ENCODE measurements at places on chromosomes 6 and 20.

DNA sequence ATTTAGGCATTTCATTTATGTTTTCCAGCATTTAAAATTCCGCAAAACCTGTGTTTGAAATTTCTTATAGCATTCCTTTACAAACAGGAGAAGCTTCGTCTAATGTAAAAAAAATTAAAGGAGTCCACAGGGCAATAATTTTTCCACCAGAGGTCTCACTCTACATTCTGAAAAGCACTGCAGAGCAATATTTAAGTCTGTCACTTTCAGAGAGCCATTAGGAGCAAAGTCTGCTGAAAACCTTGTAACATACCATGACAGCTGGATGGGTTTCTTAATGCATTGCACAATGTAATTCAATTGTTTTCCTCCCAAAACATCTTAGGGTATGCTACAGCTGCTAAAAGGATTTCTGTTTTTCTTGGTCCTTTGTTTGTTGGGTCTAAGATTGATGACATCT, 18.0 kb downstream of the BAG2 start:
- no peak for DNase-seq

DNA sequence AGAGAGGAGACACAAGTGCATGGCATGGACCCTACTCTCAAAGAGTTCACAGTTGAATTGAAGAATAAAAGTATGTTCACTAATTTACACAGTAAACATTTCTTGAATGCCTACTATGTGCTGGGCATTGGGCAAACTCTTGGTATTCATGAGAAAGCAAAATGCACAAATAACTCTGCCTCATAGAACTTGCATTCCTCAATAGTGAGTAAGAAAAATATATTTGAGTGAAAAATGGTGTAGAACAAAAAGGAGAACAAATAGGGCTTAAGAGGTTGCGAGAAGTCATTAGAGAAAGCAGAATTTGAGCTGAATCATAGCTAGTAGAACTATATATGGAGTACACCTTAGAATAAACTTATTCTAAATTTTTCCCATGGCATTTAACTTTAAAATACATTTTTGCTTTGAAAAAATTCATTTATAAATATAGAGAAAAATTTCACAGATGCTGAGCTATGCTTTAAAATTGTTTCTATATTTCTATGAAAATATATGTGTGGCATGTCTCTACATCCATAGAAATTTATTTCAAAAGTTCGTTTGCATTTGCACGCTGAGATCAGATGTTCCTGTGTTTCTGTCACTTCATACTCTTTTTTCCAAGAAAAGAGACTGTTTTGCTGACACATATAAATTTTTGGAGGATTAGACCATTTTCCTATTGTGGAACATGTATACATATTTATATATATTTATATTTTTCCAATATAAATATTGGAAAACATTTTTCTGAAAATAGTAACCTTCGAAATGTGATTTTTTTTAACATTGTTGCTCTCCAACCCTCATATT, 236.1 kb downstream of the KCNQ5 start:
- no peak for DNase-seq

DNA sequence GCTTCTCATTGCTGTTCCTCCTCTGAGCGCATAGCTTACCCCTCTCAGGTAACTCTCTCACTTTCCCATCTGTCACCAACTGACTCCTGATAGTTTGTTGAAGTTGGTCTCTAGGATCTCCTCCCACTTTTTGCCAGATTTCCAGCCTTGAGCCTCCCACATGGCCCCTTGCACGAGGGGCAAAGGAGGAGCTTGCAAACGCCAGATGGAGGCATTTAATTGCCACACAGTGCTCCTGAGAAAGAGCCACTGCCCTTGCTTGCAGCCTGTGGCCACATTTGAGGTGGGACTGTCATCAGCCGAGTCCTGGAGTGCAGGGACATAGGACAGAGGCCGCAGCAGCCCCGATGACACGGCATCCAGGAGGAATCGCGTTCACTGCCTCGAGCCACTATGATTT, 348.7 kb downstream of the SMOC2 start:
- DNase-seq, result no peak

DNA sequence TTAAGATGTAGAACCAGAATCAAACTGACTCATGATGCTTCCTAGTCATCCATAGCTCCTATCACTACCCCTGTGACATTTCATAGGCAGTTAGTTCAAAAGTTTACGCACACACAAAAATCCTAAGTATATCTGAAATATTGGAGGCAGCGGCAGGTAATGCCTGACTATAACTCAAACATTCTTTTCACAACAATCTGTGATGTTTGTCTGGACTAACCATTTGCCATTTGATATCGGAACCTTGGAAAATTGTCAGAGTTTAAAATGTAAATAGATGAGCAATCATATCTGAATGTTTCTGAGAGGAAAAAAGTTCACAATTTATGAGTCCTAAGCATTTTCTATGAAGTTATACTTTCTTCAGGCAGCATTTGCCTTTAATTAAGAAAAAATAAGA, 1078.2 kb downstream of the EPHA7 start:
- no peak for DNase-seq

- DNase-seq, result no peak
These were observed 179.6 kb upstream of the CCN2 start for GRCh38 chr6:132130626-132131298.

GRCh38 chr20:44761423-44761822, 15.8 kb downstream of the KCNK15 start:
- no peak for DNase-seq

- DNase-seq, result no peak
These were observed 594.7 kb upstream of the ADGRB3 start for GRCh38 chr6:68040312-68040778.

DNA sequence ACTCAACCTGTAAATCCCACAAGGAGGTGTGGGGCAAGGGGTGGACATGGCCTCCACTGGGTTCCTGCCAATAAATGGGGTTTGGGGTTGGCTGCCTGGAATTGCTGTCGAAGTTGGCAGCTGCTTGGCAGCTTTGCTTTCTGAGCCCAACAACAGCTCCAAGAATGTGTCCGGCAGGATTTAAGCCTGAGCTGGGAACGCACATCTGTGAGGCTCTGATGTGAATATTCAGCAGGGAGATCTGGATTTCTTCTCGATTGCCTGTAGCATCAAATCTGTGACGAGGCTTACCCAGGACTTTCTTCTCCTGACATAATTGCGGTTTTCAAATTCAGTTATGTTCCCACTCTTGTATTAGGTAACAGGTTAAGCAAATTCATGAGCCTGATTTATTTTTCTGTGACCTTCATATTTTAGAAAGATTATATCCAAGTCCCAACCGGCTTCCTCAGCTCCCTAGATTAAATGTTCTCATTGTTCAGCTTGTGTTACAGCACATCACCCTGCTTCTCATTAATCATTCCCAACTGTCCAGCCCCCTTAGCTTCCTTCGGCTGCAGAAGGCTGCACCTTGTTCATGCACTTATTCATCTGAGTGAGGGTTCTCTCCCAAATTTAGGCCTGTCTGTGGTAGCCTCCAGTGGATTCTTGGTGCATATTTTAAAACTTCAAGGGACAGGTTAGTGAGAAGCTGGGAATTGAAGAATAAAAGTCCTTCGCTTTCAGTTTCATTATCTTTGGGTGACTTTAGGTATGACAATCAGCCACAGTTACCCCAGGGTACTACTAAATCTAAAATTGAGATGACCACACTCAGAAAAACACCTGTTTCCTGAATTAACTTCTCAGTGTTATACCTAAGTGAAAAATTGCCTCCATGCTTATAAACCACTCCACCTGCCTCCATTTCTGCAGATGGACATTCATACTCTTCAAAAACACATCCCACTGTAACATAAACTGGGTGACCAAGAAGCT, 310.0 kb downstream of the ESR1 start:
- no peak for DNase-seq

DNA sequence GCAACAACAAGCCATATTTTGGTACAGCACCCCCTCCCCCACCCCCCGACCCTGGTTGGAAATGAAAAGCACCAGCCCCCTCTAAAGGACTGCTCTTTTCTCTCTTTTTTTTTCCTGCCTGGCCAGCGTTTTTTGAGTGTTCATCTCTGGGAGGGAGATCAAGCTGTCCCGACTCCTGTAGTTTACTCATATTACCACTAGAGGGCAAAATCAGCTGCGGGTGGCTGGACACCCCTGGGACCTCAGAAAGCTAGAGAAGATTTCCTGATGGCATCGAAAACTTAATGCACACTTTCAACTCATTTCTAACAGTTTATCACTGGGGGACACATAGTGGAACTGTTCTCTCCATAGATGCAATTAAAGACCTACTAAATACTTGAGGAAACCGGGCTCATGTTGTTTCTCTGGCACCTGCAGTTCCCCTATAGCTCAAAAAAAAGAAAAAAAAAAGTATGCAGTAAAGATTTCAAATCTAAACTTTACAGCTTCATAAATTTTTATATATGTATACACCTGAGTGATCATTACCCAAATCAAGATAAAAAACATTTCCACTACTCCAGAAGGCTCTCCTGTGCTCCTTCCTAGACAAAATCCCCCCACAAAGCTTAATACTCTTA, 24.4 kb downstream of the CNBD2 start:
- no peak for DNase-seq

DNA sequence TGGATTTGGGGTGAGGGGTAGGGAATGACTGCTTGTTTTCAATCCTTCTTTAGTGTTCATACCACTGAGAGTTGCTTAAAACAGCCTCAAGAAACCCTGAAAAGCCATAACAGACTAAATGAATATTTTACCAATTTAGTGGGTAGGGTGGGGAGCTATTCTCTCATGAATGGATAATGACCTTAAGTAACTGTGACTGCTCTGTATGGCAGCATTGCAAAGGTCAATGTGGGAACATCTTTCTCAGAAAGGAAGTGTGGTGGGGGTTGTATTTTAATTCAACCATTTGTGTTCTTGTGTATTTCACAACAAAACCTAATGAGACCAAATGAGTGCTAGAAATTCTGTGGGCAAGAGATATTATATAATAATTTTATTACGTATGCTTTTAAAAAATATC, 55.7 kb downstream of the PHACTR2 start:
- DNase-seq, result no peak

DNA sequence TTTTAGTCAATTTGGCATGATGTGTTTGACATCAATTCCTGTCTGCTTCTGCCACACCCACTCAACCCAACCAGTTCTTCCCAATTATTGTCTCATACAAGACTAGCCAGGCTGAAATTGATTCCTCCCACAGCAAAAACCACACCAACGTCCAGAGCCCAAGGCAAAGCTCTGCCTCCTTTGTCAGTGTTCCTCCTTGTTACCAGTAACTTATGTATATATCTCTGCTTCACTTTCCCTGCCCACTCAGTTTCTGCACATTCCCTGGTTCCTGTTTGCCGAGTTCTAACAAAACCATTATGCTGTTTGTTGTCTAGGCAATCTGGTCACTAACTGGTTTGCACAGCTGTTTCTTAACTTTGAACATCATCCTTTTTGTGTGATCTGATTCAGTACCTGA, 547.9 kb upstream of the PTCHD4 start:
- DNase-seq, result no peak

GRCh38 chr6:149696901-149697300, 21.0 kb downstream of the LATS1 start:
- no peak for DNase-seq

DNA sequence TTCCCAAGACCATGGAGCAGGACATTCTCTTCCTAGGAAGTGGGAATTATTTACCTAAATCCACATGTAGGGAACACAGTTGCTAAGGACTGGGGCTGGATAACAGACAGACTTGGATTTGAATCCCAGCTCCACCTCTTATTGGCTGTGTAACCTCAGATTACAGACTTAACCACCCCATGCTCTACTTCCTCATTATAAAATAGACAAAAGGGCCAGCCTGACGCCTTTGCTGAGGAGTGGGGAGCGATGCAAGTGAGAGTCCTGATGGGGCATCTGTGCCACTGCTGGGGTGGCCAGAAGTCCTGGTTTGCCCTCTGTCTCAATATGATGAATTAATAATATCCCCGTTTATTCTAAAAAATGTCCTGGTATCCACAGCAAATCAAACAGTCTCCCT, 46.8 kb downstream of the SPATA2 start:
- DNase-seq, result no peak

DNA sequence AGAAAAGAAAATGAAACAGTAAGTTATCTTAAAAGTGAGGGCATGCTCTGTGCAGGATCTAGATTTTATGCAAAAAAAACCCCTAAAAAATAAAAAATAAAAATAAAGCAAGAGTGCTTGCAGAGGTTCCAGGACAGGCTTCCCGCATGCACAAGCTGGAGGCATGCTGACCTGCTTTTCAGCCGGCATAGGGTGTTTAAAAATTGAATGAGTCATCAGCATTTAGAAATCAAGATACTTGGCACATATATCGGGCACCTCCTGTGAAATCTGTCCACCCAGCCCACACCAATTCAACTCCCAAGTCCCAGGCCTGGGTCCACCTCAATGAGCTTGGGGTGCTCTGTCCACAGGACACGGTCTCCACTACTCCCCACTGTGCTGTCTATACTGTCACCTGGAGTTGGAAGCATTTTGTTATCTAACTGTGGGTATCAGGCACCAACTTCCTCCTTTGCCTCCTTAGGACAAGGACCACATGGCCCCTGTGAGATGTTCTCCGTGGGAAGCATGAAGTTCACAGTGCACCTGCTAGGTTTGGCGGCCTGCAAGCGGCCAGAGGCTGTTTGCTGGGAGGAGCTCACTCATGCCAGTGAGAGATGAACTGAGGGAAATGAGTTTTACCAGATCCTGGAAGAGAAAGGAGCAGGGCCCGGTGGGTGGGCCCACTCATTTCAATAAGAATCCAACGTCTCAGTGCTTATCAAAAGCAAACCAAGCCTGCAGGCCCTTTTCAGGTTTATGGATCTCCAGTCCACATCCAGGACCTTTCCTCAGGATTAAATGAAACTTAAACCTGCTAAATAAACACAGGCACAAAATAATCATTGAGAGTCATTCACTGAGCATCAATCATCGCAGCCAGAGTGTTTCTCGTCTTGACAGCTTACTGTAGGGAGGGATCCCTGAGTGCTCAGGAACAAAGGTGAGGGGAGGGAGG, 121.1 kb downstream of the FOXA2 start:
- no peak for DNase-seq

DNA sequence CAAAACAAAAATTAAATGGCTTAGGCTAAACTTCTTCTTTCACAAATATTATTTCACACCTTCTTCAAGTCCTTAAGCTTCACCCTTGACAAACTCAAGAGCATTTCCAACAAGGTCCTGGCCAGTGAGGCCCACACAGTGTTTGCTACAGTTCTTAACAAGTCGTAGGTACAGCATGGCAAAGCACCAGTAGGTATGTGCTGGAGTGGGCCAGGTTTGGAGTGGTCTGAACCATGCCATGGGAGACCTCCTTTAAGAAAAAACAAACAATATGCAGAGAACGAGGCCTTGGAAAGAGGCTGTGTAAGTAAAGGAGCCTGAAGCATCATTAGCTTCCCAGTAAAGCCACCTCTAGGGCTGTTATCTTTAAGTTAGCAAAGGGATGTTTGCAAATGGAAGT, 154.3 kb upstream of the SNX9 start:
- no peak for DNase-seq

GRCh38 chr6:81608776-81609175, 143.7 kb downstream of the TENT5A start:
- no peak for DNase-seq

DNA sequence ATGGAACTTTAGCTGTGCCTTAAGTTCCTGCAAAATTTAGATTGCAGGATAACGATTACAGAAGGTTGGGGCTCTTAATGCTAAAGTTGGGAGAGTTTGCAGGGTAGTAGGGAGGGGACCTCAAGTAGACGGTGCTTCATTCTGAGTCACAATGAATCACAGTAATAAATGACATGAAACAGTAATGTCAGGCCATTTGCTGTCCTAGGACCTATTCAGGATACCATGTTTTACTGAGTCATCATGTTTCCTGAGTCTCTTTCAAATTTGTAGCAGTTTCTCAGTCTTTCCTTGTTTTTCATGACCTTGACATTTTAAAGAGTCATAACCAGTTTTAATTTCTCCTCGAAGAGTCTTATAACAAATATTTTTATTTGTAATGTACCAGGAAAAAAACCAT, 406.9 kb upstream of the MAP3K7 start:
- no peak for DNase-seq

- no peak for DNase-seq
These were observed 275.6 kb upstream of the PREP start for GRCh38 chr6:105678516-105678915.

Data from stimulated activated CD8-positive, alpha-beta memory T cell treated with anti-CD3 and anti-CD28 coated beads, Interleukin-4, amount 100 ng/mL, for 24 hours (primary cell).